ENCODE measurements at places on chromosomes 3 and 15. TPM values are rescaled to one million over a fixed set of nuclear protein-coding genes. Genes with fewer than 3 reads are reported as not detected.

The PCOLCE2 gene
- total RNA-seq = not detected

The BCHE gene
- not detected for total RNA-seq

The TLR9 gene
- total RNA-seq = 21.0 TPM

The LZTFL1 gene
- total RNA-seq = 17.8 TPM

The CHRFAM7A gene
- 1.2 TPM for total RNA-seq

The SEMA3G gene
- total RNA-seq = 0.27 TPM

The ANKRD34C gene
- total RNA-seq = not detected

The ISLR2 gene
- not detected for total RNA-seq

The ZNF662 gene
- 0.34 TPM for total RNA-seq

The FBXO40 gene
- not detected for total RNA-seq

The GOLGA6A gene
- 1.0 TPM for total RNA-seq

The TRPM1 gene
- total RNA-seq = not detected

The VEPH1 gene
- not detected for total RNA-seq

The GP9 gene
- total RNA-seq = not detected

The ARPP21 gene
- total RNA-seq = not detected

The RASGRP1 gene
- 24.7 TPM for total RNA-seq

The PLD1 gene
- 0.52 TPM for total RNA-seq

The LHFPL4 gene
- not detected for total RNA-seq

The FBXW12 gene
- not detected for total RNA-seq

The SCG3 gene
- not detected for total RNA-seq

The PCSK6 gene
- total RNA-seq = 1.6 TPM

The RETNLB gene
- total RNA-seq = not detected

The TNFSF10 gene
- 16.4 TPM for total RNA-seq

The KNG1 gene
- total RNA-seq = not detected

The CHST13 gene
- total RNA-seq = not detected

The TYRO3 gene
- 0.05 TPM for total RNA-seq

The RNF168 gene
- 42.7 TPM for total RNA-seq

The SHC4 gene
- total RNA-seq = 0.75 TPM

The CLDN18 gene
- total RNA-seq = not detected

The BUB1B gene
- total RNA-seq = 2.9 TPM

The SFMBT1 gene
- total RNA-seq = 55.8 TPM

The GOLGA8G gene
- total RNA-seq = not detected

The GOLGA6L6 gene
- total RNA-seq = not detected

The HAPLN3 gene
- total RNA-seq = 7.5 TPM

The BNC1 gene
- not detected for total RNA-seq

The ADAMTS7 gene
- total RNA-seq = 16.6 TPM

The RTP1 gene
- not detected for total RNA-seq

The PRR20G gene
- total RNA-seq = not detected

The IL17RD gene
- total RNA-seq = 0.02 TPM

The C3orf62 gene
- total RNA-seq = 10.4 TPM

The CA12 gene
- not detected for total RNA-seq

The CCR3 gene
- not detected for total RNA-seq

The MKRN3 gene
- 0.66 TPM for total RNA-seq

The PLSCR5 gene
- not detected for total RNA-seq

The COL6A5 gene
- not detected for total RNA-seq

The ACKR4 gene
- total RNA-seq = 0.15 TPM

The LNP1 gene
- 1.9 TPM for total RNA-seq

The RASGRF1 gene
- total RNA-seq = 9.4 TPM

The LYZL4 gene
- not detected for total RNA-seq

The TMC3 gene
- not detected for total RNA-seq

The CLDN1 gene
- total RNA-seq = not detected

The RBP2 gene
- not detected for total RNA-seq

The PDZRN3 gene
- not detected for total RNA-seq

The COLQ gene
- 1.9 TPM for total RNA-seq

The ENTPD3 gene
- not detected for total RNA-seq

The ZBTB47 gene
- 1.6 TPM for total RNA-seq

The NR2E3 gene
- total RNA-seq = not detected

The WDR76 gene
- total RNA-seq = 10.9 TPM

The HDC gene
- not detected for total RNA-seq

All from B cell (primary cell).